ENCODE measurements at places on chromosomes 2 and 18. TPM values are rescaled to one million over a fixed set of nuclear protein-coding genes. Genes with fewer than 3 reads are reported as not detected.
A peak's percentile ranks its signal among the peaks of the same experiment; 100 is the strongest.

DNA sequence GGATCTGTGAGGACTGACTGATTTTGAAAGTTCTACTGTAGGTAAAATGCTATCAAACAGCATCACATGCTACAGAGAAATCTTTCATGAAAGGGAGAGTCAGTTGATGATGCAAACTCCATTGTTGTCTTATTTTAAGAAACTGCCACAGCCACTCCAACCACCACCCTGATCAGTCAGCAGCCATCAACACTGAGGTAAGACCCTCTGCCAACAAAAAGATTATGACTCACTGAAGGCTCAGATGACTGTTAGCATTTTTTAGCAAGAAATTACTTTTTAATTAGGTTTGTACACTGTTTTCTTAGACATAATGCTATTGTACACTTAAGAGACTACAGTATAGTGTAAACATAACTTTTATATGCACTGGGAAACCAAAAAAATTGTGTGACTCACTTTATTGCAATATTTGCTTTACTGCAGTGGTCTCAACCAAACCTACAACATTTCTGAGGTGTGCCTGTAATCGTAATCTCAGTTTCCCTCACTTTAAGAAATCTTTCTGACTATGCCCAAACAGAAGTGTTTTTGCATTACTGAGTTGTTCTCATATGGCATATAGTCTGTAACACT is 42.8 kb downstream of the METTL8 start:
- H3K27ac ChIP-seq: no peak overlapping the region
- DNase-seq: no peak
- no peaks in the 10 kb centered on the region for H3K27me3 ChIP-seq
- no peaks in the 10 kb centered on the region for H3K36me3 ChIP-seq
- H3K4me1 ChIP-seq: no peaks in the 10 kb centered on the region

- H3K27me3 ChIP-seq: no peaks in the 10 kb centered on the region
- H3K4me1 ChIP-seq: no peaks in the 10 kb centered on the region
- H3K36me3 ChIP-seq: no peaks in the 10 kb centered on the region
- no peak for DNase-seq
These were observed 49.7 kb downstream of the SDC1 start for GRCh38 chr2:20175267-20175666.

DNA sequence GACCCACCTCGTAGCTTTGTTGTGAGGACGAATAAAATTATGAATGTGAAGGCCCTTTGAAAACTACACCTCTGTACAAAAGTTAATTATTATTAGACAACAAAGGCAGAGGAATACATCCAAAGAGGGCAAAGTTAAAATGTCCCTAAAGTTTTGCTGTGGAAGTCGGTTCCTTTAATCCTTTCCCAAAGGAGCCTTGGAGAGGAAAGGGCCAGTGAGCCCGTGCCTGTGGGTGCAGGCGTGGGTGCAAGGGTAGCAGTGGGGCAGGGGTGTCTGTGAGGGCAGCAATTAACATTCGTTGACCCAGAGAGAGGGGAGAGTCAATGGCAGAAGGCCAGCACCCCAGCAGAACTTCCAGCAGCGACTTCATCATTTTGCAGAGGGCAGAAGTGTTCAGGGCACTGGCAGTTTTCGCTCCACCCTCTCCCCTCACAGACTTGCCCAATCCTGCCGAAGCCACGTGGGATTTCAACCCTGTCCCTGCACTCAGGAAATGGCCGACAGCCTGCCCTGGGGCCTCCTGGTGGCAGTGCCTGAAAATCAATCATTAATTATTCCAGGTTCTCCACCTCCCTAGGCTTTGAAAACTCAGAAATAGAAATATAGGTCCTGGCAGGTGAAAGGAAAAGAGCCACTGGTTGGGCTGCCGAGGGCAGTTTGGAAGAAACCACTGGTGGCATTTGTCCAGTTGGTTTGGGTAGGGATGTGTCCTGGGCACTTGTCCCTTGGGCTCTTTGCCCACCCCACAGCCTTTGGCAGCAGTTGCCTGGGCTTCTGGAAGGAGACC is 4.2 kb upstream of the PAX8 start:
- DNase-seq: no peak
- H3K27ac ChIP-seq: no peak overlapping the region

DNA sequence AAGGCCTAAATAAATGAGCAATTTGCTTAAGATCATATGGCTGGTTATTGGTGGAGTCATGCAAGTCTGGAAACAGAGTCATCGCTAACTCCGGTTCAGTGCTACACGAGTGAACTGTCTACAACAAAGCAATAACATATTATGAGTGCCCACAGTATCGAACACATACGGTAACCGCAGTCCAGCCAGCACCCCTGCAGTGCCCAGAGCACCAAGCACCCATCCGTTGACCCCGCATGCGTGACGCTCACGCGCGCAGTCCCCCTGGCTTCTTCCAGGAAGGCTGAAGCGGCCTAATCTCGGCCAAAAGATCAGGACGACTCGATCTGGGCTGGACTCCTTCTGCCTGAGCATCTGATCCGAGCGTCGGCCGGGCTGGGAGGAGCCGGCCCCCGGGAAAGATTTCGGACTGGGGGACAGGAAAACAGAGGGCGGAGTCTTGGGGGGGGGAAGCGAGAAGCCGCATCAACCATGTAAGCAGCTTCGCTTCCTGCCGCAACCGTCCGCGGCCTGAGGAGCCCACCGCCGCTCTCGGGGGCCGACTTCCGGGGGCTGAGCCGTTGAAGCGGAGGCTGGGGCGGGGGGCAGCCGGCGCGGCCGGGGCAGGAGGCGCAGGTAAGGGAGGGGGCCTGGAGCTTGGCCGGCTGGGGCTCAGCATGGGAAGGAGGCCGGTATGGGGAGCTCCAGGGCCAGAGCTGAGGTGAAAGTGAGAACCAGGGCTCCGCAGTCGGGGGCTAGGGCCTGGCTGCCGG is at the start of gene PIKFYVE:
Gene PIKFYVE (plus strand): TSS at position 455 of the 752 bp plus-strand sequence. CDS start 5,265 bp downstream, outside the sequence.
- peak within 1 kb of the TSS; percentile 95 for H3K4me3 ChIP-seq
- peaks cover 25% of the 10 kb centered on the region for H3K4me1 ChIP-seq
- DNase-seq: peak; percentile 85

FEV gene
- total RNA-seq: not detected

- no peaks in the 10 kb centered on the region for H3K27me3 ChIP-seq
- no peaks in the 10 kb centered on the region for H3K36me3 ChIP-seq
- no peak overlapping the region for H3K4me3 ChIP-seq
- no peak overlapping the region for H3K27ac ChIP-seq
These were observed 748.0 kb downstream of the DPP10 start for GRCh38 chr2:115190459-115190858.

DNA sequence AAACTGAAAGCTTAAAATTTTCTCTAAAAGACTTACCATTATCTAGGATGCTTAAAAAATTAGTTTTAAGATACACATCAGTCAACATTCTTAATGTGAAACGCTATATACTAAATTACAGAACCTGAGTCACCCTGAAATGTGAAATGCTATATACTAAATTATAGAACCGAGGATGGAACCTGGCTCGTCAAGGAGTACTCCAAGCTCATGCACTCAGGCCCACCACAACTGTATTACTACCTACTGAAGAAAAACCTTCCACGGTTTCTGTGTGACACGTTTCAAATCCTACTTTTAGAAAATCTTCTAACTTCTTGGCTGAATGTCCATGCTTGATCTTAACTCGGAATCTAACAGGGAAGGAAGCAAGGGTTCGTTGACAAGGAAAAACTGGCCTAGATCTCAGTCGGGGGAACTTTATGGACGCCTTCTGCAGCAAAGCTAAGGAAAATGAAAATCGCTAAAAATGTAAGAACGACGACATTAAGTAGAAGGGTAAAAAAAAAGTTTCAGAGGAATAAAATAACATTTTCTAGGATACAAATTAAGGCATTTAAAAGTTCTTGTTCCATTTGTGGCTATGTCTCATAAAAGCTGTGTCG is 1.4 kb downstream of the PRKD3 start:
- no peaks in the 10 kb centered on the region for H3K36me3 ChIP-seq
- H3K4me1 ChIP-seq: peaks cover 19% of the 10 kb centered on the region
- peak overlapping the region; percentile 66 for H3K27ac ChIP-seq

GRCh38 chr2:207164006-207164831 is 1.5 kb downstream of the KLF7 start:
- H3K36me3 ChIP-seq: no peaks in the 10 kb centered on the region
- H3K27ac ChIP-seq: no peak overlapping the region
- H3K4me1 ChIP-seq: peaks cover 11% of the 10 kb centered on the region
- DNase-seq: peak; percentile 16
- peak overlapping the region; percentile 84 for H3K4me3 ChIP-seq
- H3K27me3 ChIP-seq: no peaks in the 10 kb centered on the region

GAREM1 gene
- not detected for total RNA-seq

DNA sequence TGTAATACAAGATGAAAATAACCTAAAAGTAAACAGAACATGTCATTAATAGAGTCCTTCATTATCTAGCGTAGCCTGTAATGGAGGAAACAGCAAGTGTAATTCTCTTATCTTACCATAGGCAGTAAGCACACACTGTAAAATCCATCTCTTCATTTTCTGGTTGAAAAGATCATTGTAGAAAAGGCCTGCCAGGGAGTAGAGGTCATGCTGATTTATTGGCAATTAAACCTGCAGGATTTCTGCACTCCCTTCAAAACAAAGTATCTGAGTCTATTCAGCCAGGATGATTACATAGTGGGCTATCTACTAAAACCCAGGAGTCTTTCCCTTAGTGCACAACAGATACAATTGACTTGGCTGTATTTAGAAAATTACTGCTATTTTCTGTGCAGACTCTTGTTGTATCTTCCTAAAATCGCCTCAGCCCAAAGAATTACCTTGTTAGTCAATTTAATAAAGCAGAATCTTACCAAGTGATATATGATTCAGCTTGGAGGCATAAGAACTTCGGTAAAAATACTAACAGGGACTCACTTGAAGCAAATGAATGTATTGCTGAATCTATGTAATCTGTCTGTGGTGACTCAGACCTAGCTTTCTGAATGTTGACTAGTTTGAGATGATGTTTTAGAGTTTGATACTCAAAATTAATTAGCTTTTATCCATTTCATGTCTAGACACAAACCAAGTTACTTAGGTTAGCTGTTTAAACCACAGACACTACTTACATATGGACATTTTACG is 250.4 kb upstream of the STON1 start:
- H3K27ac ChIP-seq: no peak overlapping the region
- no peaks in the 10 kb centered on the region for H3K4me1 ChIP-seq
- no peaks in the 10 kb centered on the region for H3K27me3 ChIP-seq
- no peak for DNase-seq
- no peaks in the 10 kb centered on the region for H3K36me3 ChIP-seq

GCC2 gene
- total RNA-seq: 49.0 TPM

GRCh38 chr2:128922154-128922553 is 603.5 kb upstream of the HS6ST1 start:
- H3K27me3 ChIP-seq: no peaks in the 10 kb centered on the region
- no peak for DNase-seq
- H3K27ac ChIP-seq: no peak overlapping the region
- H3K36me3 ChIP-seq: no peaks in the 10 kb centered on the region

DNA sequence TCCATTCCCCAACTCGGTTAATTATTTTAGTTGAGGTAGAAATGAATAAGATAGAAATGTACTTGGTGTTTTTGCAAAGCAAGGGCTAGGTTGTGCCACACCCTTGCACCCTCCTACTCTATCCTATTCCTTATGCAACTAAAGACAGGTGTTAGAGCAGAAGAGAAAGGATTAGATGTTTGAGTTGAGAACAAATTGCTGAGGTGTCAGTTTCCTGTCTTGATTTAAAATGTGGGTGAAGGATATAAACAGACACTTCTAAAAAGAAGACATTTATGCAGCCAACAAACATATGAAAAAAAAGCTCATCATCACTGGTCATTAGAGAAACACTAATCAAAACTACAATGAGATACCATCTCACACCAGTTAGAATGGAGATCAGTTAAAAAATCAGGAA is 1256.2 kb downstream of the CNTNAP5 start:
- DNase-seq: no peak
- no peaks in the 10 kb centered on the region for H3K4me1 ChIP-seq
- no peaks in the 10 kb centered on the region for H3K36me3 ChIP-seq
- H3K27ac ChIP-seq: no peak overlapping the region
- no peaks in the 10 kb centered on the region for H3K27me3 ChIP-seq

GRCh38 chr2:218230882-218231281 is 13.9 kb downstream of the ARPC2 start:
- peaks cover 59% of the 10 kb centered on the region for H3K36me3 ChIP-seq
- H3K27ac ChIP-seq: peak overlapping the region; percentile 17
- DNase-seq: peak; percentile 38

CSRNP3 gene
- not detected for total RNA-seq

- DNase-seq: no peak
- no peak overlapping the region for H3K27ac ChIP-seq
- H3K4me1 ChIP-seq: no peaks in the 10 kb centered on the region
- H3K27me3 ChIP-seq: no peaks in the 10 kb centered on the region
- no peak overlapping the region for H3K4me3 ChIP-seq
- no peaks in the 10 kb centered on the region for H3K36me3 ChIP-seq
These were observed 304.1 kb downstream of the TNS1 start for GRCh38 chr2:217698691-217699090.

GRCh38 chr2:99706735-99707134 is 216.9 kb upstream of the REV1 start:
- no peak for DNase-seq
- no peak overlapping the region for H3K27ac ChIP-seq
- H3K27me3 ChIP-seq: no peaks in the 10 kb centered on the region
- H3K4me1 ChIP-seq: no peaks in the 10 kb centered on the region
- no peak overlapping the region for H3K4me3 ChIP-seq
- H3K36me3 ChIP-seq: no peaks in the 10 kb centered on the region

DNA sequence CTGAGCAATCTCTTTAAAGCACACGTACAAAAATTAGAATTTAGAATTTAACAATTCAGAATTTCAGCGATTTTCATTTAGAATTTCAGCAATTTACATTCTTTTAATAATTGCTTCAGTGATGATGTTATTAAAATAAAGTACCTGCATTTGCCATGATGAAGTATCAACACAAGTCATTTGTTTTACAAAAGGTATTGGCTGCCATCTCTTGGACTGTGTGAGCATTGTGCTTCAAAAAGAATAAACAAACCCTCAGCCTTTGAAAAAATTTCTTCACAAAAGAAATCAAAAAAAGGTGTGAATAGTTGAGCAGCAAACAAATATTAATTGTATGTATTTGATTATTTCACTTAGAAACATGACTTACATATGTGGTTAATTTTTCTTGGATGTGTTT is 27.1 kb upstream of the ZC3H15 start:
- H3K4me1 ChIP-seq: no peaks in the 10 kb centered on the region
- no peak for DNase-seq
- H3K27me3 ChIP-seq: no peaks in the 10 kb centered on the region

- no peak overlapping the region for H3K4me3 ChIP-seq
- no peak for DNase-seq
- H3K27me3 ChIP-seq: no peaks in the 10 kb centered on the region
- H3K4me1 ChIP-seq: no peaks in the 10 kb centered on the region
- no peaks in the 10 kb centered on the region for H3K36me3 ChIP-seq
These were observed 112.9 kb downstream of the SLC39A10 start for GRCh38 chr2:195769975-195770374.

MOCOS gene
- 0.13 TPM for total RNA-seq

GRCh38 chr2:132607426-132608090 is 62.4 kb downstream of the LYPD1 start:
- H3K36me3 ChIP-seq: no peaks in the 10 kb centered on the region
- H3K27ac ChIP-seq: no peak overlapping the region
- no peaks in the 10 kb centered on the region for H3K4me1 ChIP-seq
- no peaks in the 10 kb centered on the region for H3K27me3 ChIP-seq
- DNase-seq: no peak
- no peak overlapping the region for H3K4me3 ChIP-seq

All from CD8-positive, alpha-beta memory T cell (primary cell).